AG04449 (cell line): ENCODE measurements at places on chromosomes 5 and 9.

GRCh38 chr9:74920944-74921626 lies 31.6 kb downstream of the C9orf40 start:
- no peak for DNase-seq

DNA sequence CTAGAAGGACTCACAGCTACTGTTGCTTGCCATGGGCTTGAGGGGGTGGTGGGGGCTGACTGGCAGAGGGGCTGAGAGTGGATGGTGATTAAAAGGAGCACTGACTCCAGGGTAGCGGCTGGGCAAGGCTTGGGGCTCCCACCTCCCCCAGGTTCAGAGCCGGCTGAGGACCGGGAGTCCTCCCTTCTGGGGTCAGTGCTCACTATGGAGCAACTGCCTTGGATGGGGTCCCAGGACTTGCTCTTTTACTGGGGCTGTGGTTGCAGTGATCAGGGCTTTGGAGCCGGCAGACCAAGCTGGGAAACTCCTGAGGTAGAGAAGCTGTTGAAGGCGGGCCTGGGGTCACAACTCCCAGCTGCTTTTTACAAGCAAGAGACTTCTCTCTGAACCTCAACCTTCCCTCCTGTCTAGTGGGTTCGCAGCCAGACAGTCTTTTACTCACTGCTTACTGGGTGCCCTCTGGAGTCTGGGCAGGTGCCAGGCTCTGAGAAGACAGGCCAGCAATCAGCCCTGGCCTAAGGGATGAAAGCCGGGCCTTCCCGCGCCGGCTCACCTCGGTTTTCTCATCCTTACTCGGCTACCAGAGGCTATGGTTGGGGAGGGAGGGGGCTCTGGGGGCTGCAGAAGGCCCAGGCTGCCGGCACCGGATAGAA lies 795 bp upstream of the ASS1 start:
- no peak for DNase-seq

GRCh38 chr5:177364159-177364962 lies 6.6 kb downstream of the RGS14 start:
- DNase-seq: no peak

DNA sequence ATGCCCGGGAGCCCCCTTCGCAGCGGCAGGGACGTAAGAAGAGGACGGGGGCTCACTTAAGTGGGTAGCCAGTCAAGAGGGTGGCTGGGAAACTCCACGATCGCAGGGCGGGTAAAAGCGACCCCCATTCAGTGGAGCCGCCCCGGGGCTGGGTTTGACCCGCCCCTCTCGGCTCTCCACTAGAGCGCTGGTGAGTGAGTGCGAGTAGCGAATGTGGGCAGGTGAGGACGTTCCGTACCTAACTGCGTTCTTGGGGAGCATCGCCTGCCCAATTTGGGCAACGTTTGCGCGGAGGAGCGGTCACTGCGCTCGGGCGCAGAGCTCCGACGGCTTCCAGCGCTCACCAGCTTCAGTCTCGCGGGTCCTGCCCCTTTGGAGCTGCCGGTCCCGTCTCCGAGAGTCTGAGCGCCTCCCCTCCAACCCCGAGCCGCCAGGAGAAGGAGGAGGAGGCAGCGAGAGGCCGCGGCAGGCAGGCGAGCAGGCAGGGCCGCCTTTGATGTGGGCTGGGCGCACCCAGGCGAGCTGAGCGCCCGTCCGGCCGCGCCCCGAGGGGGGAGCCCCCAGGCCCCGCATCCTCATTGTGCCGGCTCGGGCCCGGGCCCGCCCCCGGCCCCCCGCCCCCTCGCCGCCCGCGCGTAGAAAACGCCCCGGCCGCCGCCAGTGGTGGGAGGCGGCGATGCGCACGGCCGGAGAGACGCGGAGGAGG lies at the start of gene FGF18:
Gene FGF18 (plus strand): TSS at position 666 of the 706 bp plus-strand sequence. CDS start 553 bp downstream, outside the sequence.
- DNase-seq: no peak

- no peak for DNase-seq
These were observed 14.2 kb downstream of the AP3S1 start for GRCh38 chr5:115855959-115856358.

- peak; percentile 44 for DNase-seq
These were observed 131.0 kb downstream of the ADAMTS16 start for GRCh38 chr5:5270958-5271785.

DNA sequence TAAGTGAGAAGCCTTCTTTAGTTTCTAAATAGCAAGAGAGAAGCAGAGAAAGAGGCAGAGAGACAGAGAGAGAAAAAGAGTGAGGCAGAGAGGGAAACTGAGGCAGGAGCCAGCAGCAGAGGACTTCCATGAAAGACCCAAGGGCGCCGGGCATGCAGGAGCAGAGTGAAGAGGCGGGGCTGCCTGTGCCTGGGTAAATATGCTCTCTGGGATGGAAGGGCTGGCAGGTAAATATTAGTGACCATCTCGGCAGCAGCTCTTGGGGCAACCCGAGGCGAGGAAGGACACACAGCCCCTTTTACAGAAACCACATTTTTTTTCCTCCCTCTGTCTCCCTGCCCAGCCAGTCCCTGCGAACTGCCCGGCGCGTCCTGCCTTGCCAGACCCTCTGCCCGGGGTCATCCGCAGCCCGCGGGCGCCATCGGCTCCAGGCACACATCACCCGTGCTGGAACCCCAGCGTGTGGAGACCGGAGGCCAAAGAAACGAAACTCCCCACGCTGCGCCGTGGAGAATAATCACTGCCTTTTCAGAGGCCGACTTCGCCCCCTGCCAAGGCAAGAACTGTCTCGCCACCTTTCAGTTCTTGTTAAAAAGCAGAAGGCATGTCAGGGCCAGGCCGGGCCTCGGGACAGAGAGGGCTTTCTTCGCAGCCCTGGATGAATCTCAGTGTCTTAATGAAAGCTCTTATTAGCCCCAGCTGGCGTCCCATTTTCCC lies 61.3 kb downstream of the BOD1 start:
- DNase-seq: no peak

DNA sequence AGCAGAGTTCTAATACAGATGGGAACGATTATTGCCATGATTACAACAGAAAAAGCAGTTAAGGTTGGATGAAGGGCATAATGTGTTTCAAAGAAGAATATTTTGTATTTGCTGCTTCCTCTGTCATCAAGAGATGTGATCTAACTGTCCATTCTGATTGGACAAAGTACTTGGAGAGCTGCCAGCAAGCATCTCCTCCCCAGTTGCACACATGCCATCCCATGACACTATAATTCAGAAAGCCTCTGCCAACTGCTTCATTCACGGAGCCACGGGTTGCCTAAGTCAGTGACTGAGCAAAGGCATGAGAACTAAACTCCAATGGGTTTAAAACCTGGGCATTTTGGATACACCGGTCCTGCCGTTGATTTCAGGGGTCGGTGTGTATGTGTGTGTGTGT lies 253.8 kb downstream of the CRB2 start:
- no peak for DNase-seq

DNA sequence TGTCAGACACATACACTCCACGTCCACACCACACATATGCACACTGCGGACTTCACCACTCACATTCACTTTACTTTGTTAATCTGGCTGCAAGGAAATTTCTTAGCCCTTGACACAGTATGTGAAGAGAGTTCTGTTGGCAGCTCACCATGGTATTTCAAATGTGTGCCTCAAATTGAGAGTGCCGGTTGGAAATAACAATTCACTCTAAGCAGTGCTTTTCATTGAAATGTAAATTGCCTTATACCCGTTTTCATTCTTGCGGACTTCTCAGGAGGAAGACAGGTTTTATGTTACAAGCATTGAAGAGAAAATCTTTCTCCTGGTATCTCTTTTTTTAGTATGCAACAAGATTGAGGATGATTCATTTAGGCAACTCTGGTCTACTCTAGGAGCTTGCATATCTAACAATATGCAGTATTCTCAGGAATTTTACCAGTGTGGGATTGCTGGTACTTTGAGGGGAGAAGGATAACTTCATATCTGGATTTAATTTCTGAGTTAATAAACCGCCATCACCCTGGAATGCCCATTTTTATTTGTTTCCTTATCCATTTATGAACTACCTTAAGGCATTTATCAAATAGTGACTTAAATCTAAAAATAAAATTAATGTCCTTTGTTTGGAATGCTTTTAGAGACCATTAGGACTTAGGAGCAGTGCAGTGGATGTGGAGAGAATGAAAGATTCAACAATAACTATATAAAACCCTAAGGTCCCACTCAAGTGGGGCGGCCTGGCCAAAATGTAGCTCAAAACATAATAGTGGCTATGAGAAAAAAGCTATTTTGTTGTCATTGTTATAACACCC lies 87.0 kb downstream of the IQGAP2 start:
- no peak for DNase-seq

- DNase-seq: no peak
These were observed 75.9 kb upstream of the SEMA6A start for GRCh38 chr5:116650544-116650943.

DNA sequence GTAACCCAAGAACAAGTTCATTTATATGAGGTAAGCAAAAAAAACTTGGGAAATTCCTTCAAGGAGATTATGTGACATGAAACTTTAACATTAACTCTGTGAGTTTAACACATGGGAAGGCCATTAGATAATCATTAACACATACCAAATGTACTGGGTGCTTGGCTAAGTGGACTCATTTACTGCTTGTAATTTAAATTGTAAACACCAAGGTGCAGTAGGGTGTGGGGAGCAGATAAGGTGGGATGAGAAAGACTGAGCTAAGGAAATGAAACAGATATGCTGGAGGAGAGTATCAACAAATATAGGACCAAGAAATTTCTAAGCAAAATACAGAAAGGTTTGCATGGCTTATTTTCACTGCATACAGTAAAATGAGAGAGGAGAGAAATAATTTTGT lies 2384.8 kb upstream of the ACO1 start:
- DNase-seq: no peak

DNA sequence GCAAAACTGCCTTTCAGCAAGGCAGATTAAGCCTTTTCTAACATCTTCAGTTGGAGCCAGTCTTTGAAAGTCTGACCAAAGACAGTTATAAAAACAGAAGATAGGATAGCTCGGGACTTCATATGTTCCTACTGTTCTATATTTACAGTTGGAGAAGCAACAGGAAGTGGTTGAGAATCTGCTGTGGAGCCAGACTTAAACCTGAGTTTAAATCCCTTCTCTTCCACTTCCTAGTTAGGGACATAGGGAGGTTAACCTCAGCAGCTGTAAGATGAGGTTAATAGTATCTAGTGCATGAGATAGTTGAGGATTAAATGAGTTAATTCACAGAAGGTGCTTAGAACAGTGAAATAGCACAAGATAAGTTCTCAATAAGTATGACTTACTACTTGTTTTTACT lies 84.5 kb upstream of the FREM1 start:
- no peak for DNase-seq

GRCh38 chr5:103894882-103895281 lies 332.3 kb upstream of the NUDT12 start:
- no peak for DNase-seq

GRCh38 chr5:112228667-112229066 lies 190.4 kb downstream of the EPB41L4A start:
- peak; percentile 3 for DNase-seq

GRCh38 chr9:106930477-106930876 lies 67.5 kb downstream of the ZNF462 start:
- DNase-seq: no peak

- DNase-seq: no peak
These were observed 53.0 kb downstream of the YIPF5 start for GRCh38 chr5:144117412-144117811.

DNA sequence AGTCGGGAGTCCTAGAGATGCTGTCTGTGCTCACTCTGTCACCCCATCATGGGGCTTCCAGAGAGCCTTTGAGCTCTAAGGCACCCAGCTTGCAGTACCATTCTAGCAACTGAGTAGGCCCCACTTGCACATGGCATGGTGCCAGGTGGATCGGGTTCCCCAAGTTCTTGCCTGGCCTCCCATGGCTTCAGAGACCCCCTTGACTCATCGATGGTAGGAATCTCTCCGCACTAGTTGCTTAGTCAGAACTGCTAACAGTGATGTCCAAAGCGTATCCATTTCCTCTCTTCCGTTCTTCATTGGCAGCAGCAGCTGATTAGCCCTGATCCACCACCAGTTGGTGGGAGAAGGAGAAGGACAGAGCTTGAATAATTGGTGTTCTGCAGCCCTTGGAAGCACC lies 70.3 kb upstream of the RARS1 start:
- DNase-seq: no peak

GRCh38 chr5:132607095-132607494 lies 50.3 kb downstream of the RAD50 start:
- no peak for DNase-seq

GRCh38 chr5:122179701-122180100 lies 50.4 kb downstream of the ZNF474 start:
- DNase-seq: no peak

DNA sequence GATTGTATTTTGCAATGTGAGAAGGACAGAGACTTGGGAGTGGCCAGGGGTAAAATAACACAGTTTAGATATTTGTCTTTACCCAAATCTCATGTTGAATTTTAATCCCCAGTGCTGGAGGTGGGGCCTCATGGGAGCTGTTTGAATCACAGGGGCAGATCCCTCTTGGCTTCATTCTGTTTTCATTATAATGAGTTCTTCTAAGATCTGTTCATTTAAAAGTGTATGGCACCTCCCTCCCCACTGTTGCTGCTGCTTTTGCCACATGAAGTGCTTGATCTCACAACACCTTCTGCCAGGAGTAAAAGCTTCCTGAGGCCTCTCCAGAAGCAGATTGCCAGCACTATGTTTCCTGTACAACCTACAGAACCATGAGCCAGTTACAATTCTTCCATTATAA lies 28.1 kb downstream of the COX7C start:
- DNase-seq: no peak

DNA sequence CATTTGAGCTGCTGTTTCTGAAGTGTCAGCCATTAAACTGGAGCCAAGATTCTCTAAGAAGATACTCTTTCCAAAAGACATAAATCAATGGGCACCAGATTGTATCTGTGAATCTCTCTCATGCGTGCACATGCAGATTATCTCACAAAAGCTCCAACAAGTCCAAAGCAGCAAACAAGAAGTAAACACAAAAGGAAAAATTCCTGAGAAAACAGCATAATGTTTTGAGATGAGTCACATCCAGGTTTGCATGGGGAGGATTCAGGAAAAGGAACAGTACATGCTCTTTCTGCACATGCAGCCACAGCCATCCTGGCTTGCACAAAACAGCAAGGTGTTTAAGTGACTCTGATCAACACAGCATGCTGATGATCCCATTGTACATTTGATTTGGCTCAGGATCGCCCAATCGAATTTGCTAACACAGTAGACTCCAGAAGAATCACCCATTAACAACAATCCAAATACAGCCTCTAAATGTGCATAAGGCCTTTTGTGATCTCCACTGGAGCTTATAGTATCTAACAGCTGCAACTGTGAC lies 143.1 kb downstream of the ELAVL2 start:
- DNase-seq: no peak

DNA sequence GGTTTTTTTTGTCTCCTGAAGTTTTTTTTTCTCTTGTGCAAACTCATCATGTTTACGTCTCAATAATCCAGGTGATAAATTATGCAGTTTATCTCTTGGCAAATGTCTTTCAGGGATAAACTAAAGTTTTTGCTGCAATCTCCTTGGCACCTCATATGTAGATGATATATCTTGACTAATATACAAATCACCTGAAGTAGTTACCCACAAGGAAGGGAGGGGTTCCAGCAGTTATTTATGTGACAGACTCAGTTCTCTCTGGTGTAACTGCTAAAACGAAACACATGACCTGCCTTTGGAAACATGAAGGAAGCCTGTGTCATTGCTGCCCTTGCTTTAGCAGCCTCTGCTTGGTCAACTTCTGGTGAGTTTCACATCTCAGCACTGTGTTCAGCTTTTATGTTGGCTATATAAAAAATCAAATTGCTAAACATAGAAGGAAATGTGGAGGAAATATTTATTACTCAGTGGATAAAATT lies 39.3 kb upstream of the KIAA1958 start:
- DNase-seq: peak; percentile 59
